ENCODE measurements at places on chromosomes 3 and 15.

DNA sequence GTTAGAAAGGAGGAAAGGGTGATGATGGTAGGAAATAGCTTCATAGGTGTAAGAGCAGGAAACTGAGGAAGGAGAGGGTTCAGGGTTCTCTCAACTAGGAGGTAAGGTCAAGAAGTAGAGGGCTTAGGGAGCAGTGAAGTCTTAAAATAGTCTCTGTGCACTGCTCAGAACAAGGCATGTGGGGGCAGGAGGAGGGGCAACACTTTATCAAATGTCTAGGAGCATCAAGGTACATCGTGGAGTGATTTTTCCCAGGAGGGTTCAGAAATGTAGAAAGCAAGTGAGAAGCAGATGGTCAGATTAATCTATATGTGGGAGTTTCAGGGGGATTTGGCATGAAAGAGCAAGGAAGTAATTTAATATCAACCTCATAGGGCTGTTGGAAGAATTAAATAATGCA lies 58.8 kb downstream of the TNIK start:
- DNase-seq: no peak

DNA sequence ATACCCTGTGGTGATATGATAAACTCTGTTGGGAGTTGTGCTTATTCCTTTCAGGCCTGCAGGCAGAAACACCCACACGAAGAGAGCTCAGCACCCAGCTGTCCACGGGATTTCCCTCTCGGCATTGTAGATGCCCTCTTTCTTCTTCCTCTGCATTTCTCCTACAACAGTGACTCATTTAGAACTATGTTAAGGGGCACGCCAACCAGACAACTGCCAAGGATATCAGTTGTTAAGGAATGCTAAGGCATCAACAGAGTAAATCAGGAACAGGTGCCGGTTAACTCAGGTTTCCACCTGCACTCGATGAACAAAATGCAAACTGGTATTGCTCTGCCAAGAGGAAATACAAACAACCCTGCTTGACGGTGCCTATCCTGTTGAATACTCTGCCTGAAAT lies 270.0 kb upstream of the PEX5L start:
- no peak for DNase-seq

GRCh38 chr15:90423801-90424319 lies 35.8 kb downstream of the IQGAP1 start:
- no peak for DNase-seq

DNA sequence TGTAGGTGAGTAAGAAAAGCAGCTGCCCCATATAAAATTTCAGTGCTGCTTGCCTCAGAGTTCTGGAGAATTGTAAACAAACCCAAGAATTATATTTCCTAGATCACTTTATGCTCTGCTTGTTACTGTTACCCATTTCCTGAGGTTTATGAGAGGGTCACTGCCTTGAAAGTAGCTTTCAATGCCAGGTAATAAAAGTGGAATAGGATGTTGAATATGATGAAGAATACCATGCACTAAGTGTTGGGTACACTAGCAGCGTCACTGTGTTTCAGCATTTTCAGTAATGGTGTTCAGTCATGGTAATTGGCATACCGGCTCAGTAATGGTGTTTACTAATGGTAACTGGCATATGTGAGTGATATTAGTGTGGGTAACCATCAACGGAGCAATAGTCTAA lies 449.8 kb upstream of the TPRG1 start:
- no peak for DNase-seq

DNA sequence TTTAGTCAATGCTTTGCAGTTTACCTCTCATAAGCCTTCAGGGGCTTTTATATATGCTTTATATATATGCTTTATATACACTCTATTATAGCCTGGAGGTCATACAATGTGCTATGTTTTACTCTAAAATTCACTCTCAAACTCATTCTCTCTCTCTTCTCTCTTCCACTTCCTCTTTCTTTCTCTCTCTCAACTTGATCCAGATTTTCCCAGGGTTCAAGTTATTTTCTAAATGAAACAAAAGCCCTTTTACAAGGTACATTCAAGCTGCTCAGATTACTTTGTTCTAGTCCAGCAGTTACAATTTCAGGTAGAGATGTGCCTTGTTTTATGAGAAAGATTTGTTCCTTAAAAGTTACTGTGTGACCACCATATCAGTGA lies 79.6 kb upstream of the ACP3 start:
- no peak for DNase-seq

GRCh38 chr3:52873433-52874159 lies 23.8 kb downstream of the STIMATE start:
- no peak for DNase-seq

DNA sequence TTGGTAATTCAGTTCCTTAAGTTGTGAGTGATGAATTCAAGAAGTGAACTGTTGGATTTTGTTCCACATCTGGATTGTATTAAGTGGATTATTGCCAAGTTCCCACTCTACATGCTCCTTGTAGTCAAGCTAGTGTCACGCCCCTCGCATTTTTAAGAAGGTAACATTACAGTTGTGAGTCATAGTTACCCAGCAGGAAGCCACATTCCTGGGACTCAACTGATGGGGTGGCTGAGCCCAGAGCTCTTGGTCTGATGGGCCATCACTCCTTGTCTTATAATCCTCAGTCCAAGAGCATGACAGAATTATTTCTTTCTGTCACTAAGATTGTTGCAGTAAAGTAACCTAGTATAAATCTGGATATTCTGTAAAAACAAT lies 102.7 kb downstream of the PTPRG start:
- DNase-seq: peak; percentile 97

DNA sequence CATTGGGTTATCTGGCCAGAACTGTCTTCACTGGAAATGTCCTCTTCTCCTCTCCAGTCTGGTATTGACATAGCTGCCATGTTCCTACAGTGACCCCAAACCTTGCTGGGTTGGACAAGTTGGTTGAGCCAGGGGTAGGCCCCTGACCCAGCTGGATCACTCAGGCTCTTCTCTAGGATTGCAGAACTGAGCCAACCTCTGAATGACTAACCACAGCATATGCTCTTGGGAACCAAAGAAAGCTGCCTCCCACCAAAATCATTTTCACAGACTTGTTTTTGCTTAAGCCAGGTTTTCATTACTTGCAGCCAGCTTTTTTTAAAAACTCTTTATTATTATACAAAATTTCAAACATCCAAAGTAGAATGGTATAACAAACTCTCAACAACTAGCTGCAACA lies 41.4 kb downstream of the FSIP1 start:
- no peak for DNase-seq

- no peak for DNase-seq
These were observed 184.4 kb downstream of the PEX5L start for GRCh38 chr3:179852142-179852905.

DNA sequence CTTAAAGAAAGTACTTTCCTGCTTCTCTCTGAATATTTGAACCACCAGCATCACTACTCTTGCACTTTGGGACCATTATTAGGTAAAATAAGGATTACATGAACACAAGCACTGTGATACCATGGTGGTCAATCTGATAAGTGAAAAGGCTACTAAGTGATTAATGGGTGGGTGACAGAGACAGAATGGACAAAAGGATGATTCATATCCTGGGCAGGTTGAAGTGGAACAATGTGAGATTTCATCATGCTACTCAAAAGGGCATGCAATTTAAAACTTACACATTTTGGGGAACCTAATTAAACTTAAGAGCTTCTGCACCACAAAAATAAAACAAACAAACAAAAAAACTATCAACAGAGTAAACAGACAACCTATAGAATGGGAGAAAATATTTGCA lies 172.0 kb upstream of the CD96 start:
- no peak for DNase-seq

- DNase-seq: no peak
These were observed 145.6 kb upstream of the TMCO5A start for GRCh38 chr15:37788767-37789396.

GRCh38 chr3:13080591-13080990 lies 7.4 kb upstream of the IQSEC1 start:
- no peak for DNase-seq

- DNase-seq: peak; percentile 36
These were observed 636.1 kb downstream of the MAGI1 start for GRCh38 chr3:65402597-65402996.

GRCh38 chr15:93265111-93265556 lies 176.1 kb upstream of the RGMA start:
- DNase-seq: no peak

DNA sequence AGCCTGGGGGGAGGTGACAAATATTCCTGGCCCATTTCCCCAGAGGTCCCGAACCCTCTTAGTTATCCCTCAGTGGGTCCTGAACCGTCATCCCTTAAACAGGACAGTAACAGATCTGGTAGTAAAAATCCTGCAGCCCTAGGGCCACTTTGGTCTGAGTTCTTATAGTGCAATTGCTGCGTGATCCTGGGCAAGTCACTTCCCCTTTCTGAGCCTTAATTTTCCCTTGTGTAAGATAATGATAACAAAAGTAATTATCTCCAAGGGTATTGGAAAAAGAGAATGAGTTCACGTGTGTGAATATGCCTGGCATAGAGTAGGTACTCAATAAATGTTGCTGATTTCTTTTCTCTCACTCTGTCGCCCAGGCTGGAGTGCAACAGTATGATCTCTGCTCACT lies 2.9 kb upstream of the JAGN1 start:
- DNase-seq: no peak

DNA sequence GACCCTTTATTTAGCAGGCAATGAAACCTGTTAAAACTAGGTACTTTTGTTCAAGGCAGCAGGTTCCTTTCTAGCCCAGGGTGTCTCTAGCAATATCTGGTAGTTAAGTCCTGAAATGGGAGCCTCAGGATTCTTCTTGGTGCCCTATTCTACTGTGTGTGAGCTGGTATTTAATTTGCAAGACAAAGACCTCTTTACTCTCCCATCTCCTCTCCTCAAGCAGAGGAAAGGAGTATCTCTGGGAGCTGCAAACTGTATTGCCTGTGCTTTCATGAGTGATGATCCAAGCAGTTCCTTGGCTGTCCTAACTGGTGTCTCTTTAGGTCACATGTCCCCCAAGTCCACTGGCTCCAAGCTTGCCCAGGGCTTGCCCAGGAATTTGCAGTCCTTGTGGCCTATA lies 188.2 kb downstream of the SI start:
- DNase-seq: no peak

DNA sequence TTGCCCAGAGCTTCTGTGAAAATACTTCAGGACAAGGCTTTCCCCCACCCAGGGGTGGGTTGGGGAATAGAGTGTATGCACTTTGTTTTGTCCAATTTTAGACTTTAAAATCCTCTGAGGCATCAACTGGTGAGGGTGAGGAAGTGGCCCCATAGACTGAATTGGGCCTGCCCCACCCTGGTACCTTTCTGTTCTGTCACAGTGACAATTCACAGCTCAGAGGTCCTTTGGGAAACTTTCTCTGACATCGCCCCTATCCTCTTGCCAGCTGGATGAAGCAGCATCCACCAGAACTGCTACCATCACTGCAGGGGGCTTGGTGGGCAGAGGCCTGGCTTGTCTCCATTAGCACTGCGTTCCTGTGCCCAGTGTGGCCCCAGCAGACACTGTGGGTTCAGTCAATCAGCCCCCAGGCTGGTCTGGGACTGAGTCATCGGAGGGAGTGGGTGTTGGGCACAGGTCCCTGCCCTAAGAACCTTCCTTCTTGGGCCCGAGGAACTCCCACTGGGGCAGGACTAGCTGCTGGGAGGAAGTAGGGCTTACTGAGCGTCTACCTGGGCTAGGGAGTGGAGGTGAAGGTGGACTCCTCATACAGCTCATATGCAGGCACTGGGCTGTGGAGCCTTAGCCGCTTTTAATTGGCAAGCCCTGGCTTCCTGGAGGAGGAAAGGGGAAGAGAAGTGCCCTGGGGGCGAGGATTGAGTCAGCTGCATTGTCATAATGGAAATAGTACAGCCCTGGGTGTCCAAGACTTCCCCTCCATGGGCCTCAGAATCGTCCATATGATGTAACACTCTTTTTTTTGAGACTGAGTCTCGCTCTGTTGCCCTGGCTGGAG lies 1.5 kb upstream of the PPM1M start:
- no peak for DNase-seq

- DNase-seq: no peak
These were observed 4.7 kb downstream of the TMEM40 start for GRCh38 chr3:12754313-12754712.

GRCh38 chr3:132834356-132834755 lies 112.1 kb upstream of the NPHP3 start:
- no peak for DNase-seq

- DNase-seq: no peak
These were observed 98.8 kb downstream of the XXYLT1 start for GRCh38 chr3:195172039-195172684.

GRCh38 chr3:72231439-72232196 lies 446.7 kb upstream of the PROK2 start:
- DNase-seq: no peak

DNA sequence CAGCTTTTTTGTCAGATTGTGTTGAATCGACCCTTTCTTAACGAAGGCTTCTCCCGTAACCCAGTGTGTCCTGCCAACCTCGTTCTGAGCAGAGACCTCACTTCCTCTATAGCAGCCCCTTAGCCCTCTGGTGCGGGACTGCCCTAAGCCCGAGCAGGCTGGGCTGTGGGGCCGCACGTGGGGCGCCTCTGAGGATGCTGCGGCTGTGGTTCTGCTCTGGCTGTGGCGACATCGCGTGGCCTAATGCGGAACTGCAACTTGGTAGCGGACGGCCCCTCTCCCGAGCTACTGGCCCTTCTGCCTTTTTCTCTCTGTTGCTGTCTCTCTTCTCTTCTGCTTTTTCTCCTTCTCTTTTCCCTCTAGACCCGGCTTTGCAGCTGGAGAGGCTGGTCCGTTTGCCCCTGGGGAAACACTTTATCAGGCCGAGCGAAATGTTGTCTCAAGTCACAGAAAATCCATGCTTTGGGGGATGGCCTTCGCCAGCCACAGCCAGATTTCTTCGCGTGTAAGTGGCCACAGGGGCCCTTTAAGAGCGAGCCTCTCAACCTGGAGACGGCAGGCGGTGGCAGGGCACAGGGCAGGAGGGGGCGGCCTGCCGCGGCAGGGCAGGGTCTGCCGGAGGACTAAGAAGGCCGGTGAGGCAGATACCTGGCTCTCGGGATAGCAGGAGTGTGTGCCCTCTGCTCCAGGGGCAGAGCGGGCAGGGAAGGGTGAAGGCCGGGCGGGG lies 19.4 kb upstream of the KIF23 start:
- DNase-seq: peak; percentile 40

- no peak for DNase-seq
These were observed 27.0 kb downstream of the HMCES start for GRCh38 chr3:129305592-129306091.

DNA sequence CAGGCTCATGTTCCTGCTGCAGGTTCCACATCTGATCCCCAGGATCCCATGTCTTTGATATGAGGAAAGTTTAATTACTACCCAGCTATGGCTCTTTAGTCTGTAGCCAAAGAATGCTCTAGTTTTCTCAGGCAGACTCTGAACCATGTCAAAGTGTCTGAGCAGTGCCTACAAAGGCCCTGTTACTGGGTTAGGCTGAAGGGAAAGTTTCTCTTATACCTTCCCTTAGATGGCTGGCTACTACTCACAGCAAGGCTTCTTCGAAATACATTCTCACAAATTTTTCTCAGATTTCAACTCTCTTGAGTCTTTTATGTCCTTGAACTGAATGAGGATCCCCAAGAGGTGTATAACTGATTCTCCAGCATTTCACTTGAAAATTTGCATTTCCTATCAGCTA lies 102.4 kb downstream of the NR1D2 start:
- no peak for DNase-seq

- DNase-seq: no peak
These were observed 102.8 kb upstream of the TBC1D5 start for GRCh38 chr3:17845026-17845812.

All from smooth muscle cell of the brain vasculature (primary cell).